Left cardiac atrium (tissue), 4 donors: ENCODE measurements at places on chromosomes 13 and 19. TPM values are rescaled to one million over a fixed set of nuclear protein-coding genes. Genes with fewer than 3 reads are reported as not detected.

TLE2 gene
- 61.0 TPM for total RNA-seq

FXYD5 gene
- 46.7 TPM for total RNA-seq

- no peak for DNase-seq
These were observed 247.9 kb downstream of the DACH1 start for GRCh38 chr13:71619096-71619495.

DNA sequence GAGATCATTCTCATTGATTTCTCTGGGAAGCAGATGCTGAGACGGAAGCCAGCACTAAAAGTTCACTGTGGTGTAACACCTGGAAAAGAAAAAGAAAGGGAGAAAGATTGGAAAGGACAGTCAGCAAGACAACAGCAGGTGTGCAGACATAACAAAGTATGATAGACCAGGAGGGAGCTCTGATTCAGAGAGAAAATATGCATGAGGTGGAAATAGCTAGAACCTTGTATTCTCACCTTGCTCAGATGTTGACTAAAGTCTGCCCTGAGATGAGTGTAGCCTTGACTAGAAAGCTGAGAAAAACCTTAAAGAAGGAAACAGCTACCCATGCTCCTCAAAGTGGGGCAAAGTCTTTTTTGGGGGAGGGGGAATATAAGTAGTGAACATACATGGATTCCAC, 1711.8 kb downstream of the EFNB2 start:
- DNase-seq, result no peak

DNA sequence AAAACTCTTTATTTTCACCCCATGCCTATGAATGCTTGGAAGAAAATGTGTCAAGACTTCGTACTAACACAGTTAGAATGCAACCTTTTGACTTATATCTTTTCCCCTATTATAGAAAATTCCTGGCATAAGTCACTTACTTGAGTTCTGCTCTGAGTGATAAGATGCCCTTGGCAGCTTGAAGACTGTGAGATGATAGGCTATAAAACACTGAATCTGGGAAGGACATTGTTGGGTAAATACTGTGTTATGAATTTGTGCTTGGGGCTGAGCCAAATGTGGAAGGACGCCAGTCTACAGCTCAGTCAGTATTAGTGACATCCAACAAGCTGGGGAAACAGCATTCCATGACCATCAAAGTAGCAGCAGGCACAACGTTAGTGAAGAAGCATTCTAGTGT, 368.0 kb upstream of the SGCG start:
- peak; percentile 43 for DNase-seq

DNA sequence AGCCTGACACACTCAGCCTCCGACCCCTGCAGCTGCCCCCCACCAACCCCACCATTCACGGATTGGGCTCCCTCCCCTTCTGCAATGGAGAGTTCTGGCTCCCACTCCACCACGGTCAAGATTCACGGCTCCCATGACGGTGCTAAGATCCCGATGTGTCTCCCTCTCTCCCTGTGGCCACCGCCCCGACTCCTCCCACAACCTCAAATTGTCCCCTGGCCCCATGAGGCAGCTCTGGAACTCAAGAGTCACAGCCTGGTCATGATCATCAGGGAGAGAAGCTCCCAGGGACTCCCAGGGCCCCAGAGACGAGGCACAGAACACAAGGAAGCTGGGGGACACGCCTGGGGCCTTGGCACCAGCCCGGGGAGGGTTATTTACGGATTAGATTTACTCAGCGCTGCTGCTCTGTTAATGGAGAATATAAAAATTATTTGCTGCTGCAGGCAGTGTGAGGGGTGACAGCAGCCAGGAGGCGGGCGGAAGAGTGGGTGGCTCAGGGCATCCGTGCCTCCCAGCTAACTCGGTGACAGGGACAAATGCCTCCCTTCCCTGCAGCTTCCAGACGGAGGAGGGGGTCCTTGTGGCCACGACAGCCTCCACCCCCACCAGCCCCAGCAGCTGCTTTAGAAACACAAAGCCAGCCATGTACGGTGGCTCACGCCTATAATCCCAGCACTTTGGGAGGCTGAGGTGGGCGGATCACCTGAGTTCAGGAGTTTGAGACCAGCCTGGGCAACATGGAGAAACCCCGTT, 184.2 kb downstream of the PTPRS start:
- DNase-seq, result no peak

GRCh38 chr19:3766520-3766919, 4.0 kb downstream of the MRPL54 start:
- DNase-seq, result no peak

- no peak for DNase-seq
These were observed 664 bp downstream of the MAST3 start for GRCh38 chr19:18097993-18098890.

GRCh38 chr13:73216381-73216831, 157.6 kb downstream of the KLF5 start:
- DNase-seq, result no peak

GRCh38 chr19:5648464-5648863, 25.6 kb downstream of the SAFB start:
- no peak for DNase-seq
